ENCODE measurements at places on chromosomes 4 and X. TPM values are rescaled to one million over a fixed set of nuclear protein-coding genes. Genes with fewer than 3 reads are reported as not detected.

GRCh38 chr4:55373461-55373860, 22.3 kb upstream of the TMEM165 start:
- no peaks in the 10 kb centered on the region for H3K4me1 ChIP-seq
- DNase-seq = no peak
- H3K27me3 ChIP-seq = no peaks in the 10 kb centered on the region
- no peaks in the 10 kb centered on the region for H3K36me3 ChIP-seq
- no peak overlapping the region for H3K4me3 ChIP-seq

- H3K4me3 ChIP-seq = no peak overlapping the region
- H3K27ac ChIP-seq = no peak overlapping the region
- no peaks in the 10 kb centered on the region for H3K4me1 ChIP-seq
- DNase-seq = no peak
- no peaks in the 10 kb centered on the region for H3K27me3 ChIP-seq
- no peaks in the 10 kb centered on the region for H3K36me3 ChIP-seq
These were observed 30.0 kb downstream of the CDKL5 start for GRCh38 chrX:18455384-18455783.

- H3K36me3 ChIP-seq = no peaks in the 10 kb centered on the region
- no peak overlapping the region for H3K27ac ChIP-seq
- no peaks in the 10 kb centered on the region for H3K27me3 ChIP-seq
- H3K4me1 ChIP-seq = no peaks in the 10 kb centered on the region
These were observed 432.5 kb upstream of the FGF16 start for GRCh38 chrX:77014377-77015372.

DNA sequence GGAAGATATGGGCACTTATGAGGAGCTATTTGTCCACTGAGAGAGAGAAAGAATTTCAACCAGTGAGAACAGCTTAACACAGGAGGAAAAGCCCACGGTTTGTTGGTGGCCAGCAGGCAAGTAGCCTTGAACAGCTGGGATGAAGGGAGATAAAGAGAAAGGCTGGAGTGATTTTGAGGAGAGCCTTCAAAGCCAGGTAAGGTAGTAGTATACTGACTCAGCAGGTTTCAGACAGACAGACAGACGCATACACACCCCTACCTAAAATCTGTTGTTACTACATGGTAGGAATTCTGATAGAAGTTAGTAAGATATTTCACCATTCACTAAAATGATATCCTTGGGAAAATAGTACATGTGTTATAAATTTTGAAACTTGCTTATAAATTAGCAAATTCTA, 60.5 kb downstream of the SEC24D start:
- DNase-seq = no peak
- H3K27ac ChIP-seq = no peak overlapping the region
- H3K4me1 ChIP-seq = peaks cover 5% of the 10 kb centered on the region
- H3K36me3 ChIP-seq = no peaks in the 10 kb centered on the region

Gene HS6ST2
- 0.87 TPM for total RNA-seq

Gene CFAP47
- not detected for total RNA-seq

Gene LIMCH1
- 369 TPM for total RNA-seq

Gene ZNF81
- total RNA-seq = 10.0 TPM

All from upper lobe of right lung (tissue), 1 donor.